ENCODE measurements at places on chromosomes 4 and X.

DNA sequence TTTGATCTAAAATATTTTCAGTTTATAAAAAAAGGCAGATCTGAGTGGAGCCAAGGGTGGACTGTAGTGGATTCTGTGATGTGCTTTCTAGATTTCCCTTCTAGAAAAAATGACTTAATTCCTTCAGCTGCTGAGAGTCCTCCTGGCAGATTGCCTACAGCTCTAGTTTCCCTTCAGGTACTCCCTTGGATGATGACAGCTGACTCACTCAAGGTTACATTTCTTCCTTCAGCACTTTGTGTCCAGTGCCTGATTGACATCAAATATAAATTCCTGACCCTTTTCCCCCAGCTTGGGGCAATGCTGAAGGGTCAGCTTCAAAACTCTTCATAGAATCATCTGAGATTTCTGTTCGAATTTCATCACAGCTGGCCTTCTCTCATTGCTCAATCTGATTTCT, 161.7 kb downstream of the EMCN start:
- DNase-seq: no peak

GRCh38 chr4:101594588-101594987, 195.9 kb upstream of the BANK1 start:
- no peak for DNase-seq

DNA sequence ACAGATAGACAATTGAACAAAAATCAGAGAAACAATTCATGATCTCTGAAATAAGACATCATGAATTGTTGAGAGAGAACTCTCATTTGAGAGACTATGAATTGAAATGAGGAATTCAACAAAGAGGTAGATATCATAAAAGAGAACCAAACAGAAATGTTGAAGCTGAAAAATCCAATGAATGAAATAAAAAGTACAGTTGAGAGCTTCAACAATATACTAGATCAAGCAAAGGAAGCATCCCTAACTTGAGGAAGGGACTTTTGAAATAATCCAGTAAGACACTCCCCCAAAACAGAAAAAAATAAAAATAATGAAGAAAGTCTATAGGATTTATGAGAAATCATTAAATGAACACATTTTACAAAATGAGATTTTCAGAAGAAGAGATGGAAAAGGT, 310.0 kb upstream of the PCDH10 start:
- no peak for DNase-seq

- DNase-seq: no peak
Measured at GRCh38 chr4:132281733-132282132, 867.4 kb upstream of the PCDH10 start.

DNA sequence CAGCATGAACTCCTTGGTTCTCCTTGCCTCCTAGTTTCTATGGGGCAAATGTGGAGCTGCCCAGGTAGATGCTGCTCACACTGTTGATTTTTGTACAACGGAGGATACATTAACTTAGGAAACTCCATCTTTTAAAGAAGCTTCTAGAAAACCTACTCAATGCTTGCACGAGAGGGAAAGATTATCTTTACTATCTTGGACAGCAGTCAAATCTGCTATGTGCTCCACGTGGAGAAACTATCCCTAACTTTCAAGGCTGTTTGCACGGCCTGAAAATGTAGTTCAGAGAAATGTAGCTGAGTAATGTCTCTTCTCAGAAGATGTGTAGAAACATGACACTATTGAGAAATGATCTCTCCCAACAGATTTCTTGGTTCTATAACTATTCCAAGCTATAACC, 1530.9 kb upstream of the PABPC4L start:
- no peak for DNase-seq

- DNase-seq: peak; percentile 30
Measured at GRCh38 chrX:14039344-14039743, 9.7 kb upstream of the GEMIN8 start.

GRCh38 chrX:24760363-24761000, 66.8 kb downstream of the POLA1 start:
- no peak for DNase-seq

- DNase-seq: no peak
Measured at GRCh38 chr4:169956091-169956843, 69.9 kb downstream of the MFAP3L start.

- DNase-seq: no peak
Measured at GRCh38 chrX:69362354-69362753, 141.8 kb upstream of the NALF2 start.

DNA sequence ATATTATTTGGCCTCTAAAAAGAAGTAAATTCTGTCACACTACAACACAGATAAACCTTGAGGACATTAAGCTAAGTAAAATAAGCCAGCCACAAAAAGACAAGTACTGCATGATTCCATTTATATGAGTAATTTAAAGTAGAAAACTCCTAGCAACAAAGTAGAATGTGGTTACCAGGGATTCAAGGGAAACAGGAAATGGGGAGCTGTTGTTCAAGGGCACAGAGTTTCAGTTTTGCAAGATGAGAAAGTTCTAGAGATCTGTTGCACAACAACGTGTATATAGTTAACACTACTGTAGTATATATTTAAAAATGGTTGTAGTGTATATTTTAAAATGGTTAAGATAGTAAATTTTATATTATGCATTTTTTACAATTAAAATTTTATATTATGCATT, 25.4 kb downstream of the SEC31A start:
- no peak for DNase-seq

- no peak for DNase-seq
Measured at GRCh38 chr4:132238697-132239096, 910.4 kb upstream of the PCDH10 start.

DNA sequence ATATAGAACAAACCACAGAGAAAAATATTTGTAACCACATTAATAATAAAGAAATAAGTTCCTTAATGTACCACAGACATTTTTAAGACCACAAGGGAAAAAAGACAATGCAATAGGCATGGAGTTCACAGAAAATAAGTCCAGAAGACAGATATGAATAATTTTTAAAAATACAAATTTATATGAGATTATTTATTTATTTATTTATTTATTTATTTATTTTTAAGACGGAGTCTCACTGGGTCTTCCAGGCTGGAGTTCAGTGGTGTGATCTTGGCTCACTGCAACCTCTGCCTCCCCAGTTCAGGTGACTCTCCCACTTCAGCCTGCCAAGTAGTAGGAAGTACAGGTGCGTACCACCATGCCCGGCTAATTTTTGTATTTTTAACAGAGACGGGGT, 53.7 kb downstream of the THAP9 start:
- no peak for DNase-seq

DNA sequence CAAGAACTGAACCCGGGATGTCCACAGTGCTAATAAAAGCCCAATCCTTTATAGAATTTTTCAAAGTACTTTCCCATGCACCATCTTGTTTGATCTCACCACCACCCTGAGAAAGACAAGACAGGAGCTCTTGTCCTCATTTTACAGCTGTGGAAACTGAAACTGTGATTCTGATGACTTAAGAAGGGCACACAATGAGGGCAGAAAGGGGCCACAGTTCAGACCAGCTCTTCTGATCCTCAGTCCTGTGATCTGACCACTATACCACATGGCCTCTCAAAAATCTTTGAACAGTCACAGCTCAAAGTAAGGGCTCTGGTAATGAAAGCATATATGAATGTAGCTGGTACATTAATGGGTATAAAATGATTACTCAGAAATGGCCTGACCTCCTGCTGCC, 127.3 kb upstream of the CPEB2 start:
- DNase-seq: no peak

- DNase-seq: no peak
Measured at GRCh38 chrX:15929194-15929593, 74.6 kb upstream of the AP1S2 start.

DNA sequence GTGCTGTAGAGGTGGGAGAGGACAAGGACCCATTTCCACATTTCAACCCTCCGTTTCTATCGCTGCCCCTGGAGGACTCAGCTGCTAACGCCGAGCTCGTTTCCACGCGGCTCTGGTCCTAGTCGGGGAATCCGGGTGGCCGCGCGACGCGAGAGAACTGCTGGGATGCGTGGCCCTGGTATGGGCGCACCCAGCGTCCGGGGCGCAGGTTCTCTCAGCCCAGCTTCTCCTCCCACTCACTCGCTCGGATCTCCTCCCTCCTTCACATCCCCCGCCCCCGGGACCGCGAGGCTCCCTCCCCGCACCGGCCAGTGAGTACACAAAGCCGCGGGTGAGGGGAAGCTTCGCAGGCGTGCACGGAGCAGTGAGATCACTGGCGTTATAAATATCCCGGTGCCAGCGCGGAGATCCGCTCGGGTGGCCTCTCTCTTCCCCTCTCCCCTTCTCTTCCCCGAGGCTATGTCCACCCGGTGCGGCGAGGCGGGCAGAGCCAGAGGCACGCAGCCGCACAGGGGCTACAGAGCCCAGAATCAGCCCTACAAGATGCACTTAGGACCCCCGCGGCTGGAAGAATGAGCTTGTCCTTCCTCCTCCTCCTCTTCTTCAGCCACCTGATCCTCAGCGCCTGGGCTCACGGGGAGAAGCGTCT, at the start of gene FGF5:
Gene FGF5, plus strand, starts transcription at position 412 of the 649 bp plus-strand sequence. Its CDS starts 161 bp downstream, at position 573.
- no peak for DNase-seq

- DNase-seq: no peak
Measured at GRCh38 chrX:2635342-2635741, 55.8 kb upstream of the CD99 start.

DNA sequence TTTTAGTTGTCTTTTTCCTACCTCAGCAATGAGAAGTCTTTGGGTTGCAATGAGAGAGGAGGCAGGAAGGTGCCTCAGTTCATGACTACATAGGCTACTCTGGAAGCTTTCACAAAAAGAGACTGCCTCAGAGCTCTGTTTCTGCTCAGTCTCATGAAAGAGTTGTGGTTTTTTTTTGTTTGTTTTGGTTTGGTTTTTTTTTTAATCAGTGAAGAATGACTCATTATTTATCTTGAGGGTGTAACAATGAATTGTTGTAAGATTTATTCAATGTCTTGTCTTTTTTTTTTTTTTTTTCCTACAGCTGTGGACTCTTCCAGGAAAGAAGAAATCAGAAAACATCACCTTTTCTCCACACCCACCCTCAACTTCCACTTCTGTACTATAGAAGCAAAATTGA, 67.5 kb upstream of the CXCL13 start:
- DNase-seq: no peak

DNA sequence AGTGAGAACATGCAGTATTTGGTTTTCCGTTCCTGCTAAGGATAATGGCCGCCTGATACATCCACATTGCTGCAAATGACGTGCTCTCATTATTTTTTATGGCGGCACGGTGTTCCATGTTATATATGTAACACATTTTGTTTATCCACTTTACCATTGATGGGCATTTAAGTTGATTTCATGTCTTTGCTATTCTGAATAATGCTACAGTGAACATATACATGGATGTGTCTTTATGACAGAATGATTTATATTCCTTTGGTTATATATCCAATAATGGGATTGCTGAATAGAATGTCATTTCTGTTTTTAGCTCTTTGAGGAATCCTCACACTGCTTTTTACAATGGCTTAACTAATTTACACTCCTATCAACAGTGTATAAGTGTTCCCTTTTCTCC, 1223.2 kb downstream of the RAPGEF2 start:
- no peak for DNase-seq

GRCh38 chrX:8579602-8580001, 115.0 kb downstream of the VCX3B start:
- DNase-seq: no peak

DNA sequence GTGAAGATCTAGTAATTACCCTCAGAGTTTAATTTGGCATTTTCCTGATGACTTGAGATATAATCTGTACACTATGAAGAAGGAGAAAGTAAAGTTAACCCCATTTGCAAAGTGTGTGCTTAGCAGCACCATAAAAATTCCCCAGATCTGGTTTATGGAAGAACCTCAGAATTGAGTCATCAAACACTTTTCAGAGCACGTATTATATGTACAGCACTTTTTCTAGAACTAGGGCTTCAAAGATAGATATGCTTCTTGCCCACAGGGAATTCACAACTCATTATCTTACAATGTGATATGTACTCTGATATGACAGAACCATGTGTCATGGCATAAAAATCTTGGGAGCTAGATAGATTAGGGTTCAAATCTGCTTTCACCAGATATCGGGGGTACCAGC, 150.9 kb downstream of the SLC10A7 start:
- no peak for DNase-seq

DNA sequence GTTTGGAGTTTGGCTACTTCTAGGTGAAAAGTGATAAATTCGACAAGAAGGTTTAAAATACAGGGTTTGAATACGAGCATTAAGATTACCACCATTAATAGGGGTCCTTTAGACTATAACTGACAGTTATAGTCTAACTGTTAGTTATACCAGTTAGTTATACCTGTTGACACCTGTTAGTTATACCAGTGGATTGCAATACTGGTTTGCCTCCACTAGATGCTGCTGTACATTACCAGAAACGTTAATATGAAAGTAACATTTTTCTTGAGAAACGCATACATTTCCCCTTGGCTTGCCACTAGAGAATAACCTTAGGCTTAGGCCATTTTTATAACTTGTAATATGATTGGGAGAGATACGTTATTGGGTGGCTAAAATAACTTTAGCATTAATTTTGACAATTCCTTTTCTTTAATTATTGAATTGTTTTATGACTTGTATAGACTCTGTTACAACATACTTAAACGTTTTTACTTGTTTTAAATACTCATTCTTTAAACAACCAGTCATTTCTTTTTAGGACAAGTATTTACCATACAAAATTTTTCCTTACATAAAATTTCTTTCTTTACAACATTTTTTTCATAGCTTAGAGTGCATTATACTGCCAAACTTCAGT, 911.2 kb downstream of the FSTL5 start:
- DNase-seq: no peak

GRCh38 chr4:153347117-153347516, 2.6 kb downstream of the MND1 start:
- no peak for DNase-seq

DNA sequence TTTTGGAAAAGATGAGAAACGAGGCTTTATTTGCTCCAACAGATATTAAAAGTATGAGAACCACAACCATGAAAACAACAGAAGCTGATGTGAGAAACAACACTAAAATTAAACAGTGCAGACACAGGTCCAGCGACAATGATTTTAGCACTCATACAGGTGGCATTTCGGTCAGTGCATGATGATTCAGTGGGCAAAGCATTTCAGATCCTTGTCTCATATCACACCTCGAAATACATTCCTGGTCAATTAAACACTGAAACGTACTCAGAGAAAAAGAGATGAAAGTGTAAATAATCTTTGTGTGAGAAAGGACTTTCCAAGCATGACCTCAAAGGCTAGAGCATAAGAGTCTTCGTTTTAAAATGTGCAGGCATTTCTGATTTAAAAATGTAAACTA, 85.2 kb downstream of the ACOX3 start:
- DNase-seq: no peak

DNA sequence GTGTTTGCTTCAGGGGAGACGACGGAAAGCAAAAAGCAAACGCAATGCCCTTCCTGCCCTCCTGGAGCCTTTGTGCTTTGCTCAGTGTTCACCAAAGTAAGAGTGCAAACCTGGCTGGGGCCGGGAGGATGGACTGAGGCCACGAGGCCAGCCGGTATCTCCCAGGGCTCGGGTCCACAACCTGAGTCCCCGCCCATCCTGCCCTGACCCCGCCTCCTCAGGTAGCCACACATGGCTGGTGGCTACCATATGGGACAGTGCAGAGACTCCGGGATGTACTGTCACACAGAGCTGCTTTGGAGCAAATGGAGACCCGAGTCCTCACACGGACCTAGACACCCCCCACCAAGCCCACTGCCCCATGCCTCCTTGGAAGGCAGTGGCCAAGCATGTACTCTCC, 4.8 kb downstream of the ATP2B3 start:
- DNase-seq: no peak

GRCh38 chr4:108446556-108446955, 173.8 kb upstream of the RPL34 start:
- DNase-seq: no peak

GRCh38 chr4:110229266-110229665, 30.9 kb upstream of the ELOVL6 start:
- no peak for DNase-seq

- no peak for DNase-seq
Measured at GRCh38 chr4:61442936-61443335, 242.8 kb downstream of the ADGRL3 start.
